ENCODE measurements at places on chromosomes 3 and 15.
A peak's percentile ranks its signal among the peaks of the same experiment; 100 is the strongest.

DNA sequence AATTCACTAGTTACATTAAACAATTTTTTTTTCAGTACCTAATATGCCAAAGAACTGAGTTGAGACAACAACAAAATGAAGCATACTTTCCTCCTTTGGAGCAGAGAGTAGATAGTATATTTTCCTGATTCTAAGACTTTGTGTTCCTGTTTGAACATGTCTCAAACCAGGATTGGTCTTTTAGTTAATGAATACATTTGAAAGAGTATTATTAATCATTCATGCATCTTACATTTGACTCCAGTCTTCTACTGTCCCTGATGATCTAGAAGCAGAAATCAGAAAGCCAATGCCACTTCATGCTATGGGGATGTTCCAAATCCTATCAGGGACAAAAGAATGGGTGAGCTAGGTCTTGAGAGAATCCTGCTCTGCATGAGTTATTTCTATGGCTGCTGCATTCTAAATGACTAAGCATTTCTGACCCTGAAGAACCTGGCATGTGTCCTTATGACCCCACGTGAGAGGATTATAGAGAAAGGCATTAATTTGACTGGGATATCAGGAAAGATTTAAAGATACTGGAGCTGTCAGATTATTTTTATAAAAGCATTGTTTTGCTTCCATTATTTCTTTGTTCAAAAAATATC is 32.9 kb upstream of the MBNL1 start:
- peak; percentile 84 for DNase-seq

DNA sequence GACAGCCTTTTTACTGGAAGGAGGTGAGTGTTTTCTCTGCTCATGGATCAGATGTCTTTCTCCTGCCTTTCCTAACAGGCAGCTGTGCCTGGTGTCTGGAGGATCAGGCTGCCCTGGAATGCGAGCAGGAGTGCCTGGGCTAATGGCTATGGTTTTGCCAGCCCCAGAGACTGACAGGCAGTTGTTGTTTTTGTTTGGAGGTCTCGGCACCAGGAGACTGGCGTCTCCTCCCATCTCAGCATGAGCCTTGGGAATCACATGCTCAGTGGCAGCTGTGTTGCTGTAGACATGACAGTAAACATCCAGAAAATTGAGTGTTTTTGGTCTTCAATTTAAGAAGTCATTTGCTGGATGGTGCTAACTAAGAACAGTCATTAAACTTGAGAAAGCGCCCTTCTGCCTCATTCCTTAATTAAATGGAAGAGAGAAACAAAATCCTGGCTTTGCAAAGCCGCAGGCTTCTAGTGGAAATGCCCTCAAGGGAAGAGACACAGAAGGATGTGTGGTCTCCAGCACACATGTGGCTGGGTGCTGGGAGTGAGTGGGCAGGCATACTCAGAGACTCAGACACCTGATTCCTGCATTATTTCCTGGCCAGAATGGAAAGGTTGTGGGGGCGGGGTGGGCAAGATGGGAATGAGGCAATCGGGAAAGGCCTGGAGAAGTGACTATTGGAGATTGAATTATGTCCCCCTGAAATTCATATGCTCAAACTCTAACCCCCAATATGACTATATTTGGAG is 97.0 kb upstream of the NMNAT3 start:
- DNase-seq, result peak; percentile 90

DNA sequence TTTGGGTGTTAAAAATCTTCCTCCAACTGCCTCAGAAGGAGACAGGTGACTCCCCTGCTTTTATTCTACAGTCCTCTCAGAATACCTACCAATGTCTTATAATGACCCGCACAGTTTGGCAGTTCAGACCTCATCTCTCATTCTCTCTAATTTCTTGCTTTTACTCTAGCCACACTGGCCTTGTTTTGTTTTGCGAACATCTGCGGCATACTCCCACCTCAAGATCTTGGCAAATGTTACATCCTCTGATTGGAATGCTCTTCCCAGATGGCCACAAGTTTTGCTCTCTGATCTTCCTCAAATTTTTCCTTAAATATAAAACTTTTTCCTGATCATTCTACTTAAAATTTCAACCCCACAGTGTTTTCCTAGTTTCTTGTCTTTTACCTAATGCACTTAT is 94.1 kb downstream of the PLSCR2 start:
- peak; percentile 22 for DNase-seq

- peak; percentile 1 for DNase-seq
Measured at GRCh38 chr3:5798809-5799208, 611.3 kb downstream of the EDEM1 start.

- DNase-seq, result peak; percentile 48
Measured at GRCh38 chr3:38165722-38166387, 518 bp downstream of the OXSR1 start.

- DNase-seq, result peak; percentile 20
Measured at GRCh38 chr3:58492494-58492905, 604 bp downstream of the KCTD6 start.

- no peak for DNase-seq
Measured at GRCh38 chr3:159265705-159266104, 463.9 kb downstream of the MFSD1 start.

- DNase-seq, result no peak
Measured at GRCh38 chr3:47865192-47865591, 62.3 kb downstream of the DHX30 start.

- DNase-seq, result no peak
Measured at GRCh38 chr3:86723433-86723832, 267.5 kb downstream of the VGLL3 start.

DNA sequence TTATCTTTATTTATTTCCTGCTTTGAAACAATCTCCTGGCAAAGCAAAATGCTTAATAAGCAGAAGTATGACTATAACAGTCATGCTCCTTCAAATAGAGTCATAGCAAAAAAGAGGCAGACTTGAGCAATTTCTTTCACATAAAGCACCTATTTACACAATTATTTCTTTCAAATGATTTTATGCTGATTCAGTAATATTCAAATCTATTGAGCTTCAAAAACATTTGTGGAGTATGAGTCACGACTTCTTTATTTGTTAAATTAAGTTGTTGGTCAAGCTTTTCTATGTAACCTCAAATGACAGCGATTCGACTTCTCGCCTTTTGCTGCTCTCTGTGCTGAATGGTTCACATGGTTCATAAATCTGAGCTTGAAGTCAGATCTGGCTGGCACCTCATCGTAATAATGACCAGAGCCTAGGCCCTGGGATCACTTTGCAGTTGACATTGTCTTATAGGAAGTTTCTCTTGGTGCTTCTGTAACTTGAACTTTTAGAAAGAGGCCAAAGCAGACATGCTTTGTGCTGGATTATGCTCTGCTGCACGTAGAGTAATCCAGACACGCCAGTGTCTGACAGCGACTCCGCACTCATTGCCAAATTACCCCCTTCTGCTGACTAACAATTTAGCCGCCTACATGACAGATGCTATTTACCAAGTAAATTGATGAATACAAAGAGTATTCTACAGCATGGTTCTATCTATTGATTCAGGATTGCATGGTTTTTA is 139.0 kb downstream of the MCTP2 start:
- no peak for DNase-seq

DNA sequence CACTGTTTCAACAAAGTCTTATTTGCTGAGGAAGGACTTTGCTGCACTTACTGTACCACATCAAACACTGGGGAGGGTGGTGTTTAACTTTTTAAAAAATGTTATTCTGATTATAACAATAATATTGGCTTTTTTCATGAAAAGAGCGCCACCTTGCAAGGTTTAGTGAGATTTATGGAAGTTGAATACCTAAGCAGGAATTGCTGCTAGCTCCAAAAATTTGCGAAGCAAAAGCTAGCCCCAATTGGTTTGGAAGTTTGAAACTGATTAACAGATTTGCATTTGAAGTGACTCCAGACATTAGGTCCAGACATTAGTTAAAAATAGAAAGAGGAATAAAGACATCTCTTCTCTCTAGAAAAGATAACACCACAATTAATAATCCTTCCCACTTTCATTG is 6.7 kb downstream of the ZIC1 start:
- no peak for DNase-seq

DNA sequence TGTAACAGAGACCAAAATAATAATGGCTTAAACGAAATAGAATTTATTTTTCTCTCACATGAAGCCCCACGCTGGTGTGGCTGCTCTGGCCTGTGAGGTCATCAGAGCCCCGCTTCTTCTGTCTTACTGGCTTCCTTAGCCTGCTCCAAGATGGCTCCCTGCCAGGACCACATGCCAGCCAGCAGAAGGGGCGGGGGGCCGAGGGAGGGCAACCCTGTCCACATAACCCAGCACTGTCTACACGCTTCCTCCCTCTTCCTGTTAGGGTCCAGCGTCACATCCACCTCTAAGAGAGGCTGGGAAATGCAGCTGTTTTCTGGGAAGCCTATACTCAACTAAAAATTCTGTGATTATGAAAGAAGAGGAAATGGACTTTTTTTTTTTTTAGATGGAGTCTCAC is 107.9 kb upstream of the DLG1 start:
- DNase-seq, result no peak

GRCh38 chr15:67030036-67030762 is 35.2 kb upstream of the SMAD3 start:
- no peak for DNase-seq

- DNase-seq, result no peak
Measured at GRCh38 chr3:76679541-76679940, 360.4 kb upstream of the ROBO2 start.

DNA sequence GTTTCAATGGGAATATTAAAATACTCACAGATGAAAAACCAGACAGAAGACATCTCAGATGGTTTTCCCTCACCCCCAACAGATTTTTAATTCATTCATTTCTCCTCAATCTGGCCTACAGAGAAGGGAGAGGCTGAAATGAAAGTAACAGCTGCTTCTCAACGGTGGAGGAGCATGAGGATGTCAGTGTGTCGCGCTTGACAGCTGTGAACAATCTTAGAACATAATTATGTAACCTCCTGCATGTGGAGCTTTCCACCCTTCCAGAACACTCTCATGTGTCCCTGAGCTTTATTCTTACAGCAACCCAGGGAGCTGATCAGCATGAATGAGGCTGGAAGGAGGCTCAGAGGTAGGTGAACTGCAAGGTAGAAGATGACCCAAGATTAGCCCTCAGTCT is 52.7 kb downstream of the MB21D2 start:
- DNase-seq, result no peak

- DNase-seq, result no peak
Measured at GRCh38 chr3:118108769-118109168, 925.9 kb downstream of the IGSF11 start.

DNA sequence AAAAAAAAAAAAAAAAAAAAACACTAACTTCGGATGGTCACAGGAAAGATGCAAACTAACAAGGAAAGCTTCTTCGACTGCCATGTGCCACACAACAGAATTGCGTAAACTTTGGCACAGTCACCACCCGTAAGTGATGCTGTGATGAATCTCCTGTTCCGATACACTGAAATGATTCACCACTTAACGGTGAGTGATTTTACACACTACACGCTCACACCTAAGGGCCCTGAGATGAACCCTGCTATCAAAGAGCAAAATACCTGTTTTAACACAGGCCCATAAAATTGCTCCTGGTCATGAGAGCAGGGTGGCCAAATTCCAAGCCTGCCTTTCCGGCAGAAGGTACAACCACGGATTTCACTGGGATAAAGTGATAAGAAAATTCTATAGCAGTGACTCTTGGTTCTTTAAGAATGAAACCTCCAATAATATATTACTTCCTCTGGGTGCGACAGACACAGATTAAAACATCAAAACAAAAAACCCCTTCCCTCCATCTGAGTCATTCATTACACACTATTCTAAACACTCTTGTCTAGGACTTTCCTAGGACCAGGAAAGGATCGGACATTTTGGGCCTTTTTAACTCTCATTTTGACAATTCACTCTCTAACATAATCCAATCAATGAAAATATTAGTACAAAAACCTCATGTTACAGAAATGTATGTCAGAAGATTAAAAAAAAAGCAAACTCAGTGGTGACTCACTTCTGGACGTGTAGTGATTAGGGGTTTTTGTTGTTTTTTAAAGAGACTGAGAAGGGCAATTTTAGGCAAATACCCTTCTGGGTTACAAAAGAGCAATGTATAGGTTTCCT is 28.3 kb downstream of the LRIG1 start:
- DNase-seq, result peak; percentile 71

DNA sequence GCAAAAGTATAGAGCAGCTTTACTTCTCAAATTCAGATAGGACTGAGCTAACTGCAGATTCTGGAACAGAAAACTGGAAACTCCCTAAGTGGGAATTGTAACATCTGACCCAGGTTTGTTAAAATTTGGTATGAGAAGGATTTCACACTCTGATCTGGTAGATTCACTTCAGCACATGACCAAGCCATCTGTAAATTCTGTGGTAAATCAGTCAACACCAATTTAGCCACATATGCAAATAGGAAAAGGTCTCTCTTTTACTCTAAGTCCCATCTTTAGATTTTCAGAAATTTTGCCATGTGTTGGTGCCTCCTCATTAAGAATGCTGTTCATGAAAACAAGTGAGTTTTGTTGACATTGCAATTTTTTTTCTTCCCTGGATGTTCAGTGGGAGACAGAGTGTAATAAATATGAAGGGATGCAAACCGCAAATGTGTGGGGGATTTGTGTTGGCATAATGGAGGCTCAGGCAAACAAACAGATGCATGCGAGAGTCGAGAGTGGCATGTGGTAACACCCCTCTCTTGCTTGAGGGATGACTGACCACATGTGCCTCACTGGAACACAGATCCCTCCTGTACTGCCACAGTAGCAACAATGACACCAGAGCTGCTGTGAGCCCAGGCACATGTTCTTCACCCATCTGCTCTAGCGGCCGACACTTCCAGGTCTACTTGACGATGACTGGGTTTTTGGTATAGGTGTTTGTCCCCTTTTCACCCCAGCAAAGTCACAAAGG is 146.6 kb downstream of the FEZF2 start:
- no peak for DNase-seq

- no peak for DNase-seq
Measured at GRCh38 chr15:94457661-94458060, 226.3 kb downstream of the MCTP2 start.

DNA sequence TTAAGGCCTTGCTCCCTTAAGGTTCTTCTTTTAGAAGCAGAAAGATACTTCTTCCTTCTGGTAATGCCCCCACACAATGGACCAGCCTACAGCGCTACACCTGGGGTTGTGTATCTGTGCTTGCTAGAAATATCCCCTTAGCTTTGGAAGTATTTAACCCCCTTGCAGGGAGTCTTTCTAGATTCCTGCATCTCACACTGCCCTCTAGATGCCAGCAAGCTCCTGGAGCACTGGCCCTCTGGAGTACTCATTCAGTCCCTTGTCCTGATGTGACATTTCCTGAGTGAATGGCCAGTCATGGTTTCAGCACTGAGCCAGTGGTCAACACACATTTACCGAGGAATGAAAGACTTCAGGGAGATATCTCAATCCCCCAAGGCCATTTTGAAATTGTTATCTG is 30.4 kb upstream of the RBP2 start:
- DNase-seq, result peak; percentile 63

GRCh38 chr3:53426918-53427317 is 67.5 kb upstream of the CACNA1D start:
- no peak for DNase-seq

DNA sequence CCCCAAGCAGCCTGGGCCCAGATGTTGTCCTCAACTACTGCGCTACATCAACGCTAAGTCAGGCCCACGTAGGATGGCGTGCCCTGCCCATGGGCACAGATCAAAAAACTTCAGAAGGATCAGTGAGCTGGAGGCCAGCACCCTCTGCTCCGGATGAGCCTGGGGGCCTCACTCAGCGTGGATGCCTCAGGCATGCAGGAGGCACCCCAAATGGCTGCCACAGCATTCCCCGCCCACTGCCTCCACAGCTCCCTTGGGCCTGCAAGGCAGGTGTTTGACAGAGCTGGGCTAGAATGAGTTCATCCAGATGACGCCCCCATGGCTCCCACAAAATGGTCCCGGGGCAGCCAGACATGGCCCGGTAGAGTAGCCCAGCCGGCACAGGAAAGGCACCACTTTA is 7.1 kb downstream of the ATP2B2 start:
- no peak for DNase-seq
